ENCODE measurements at places on chromosomes 12 and 14.

DNA sequence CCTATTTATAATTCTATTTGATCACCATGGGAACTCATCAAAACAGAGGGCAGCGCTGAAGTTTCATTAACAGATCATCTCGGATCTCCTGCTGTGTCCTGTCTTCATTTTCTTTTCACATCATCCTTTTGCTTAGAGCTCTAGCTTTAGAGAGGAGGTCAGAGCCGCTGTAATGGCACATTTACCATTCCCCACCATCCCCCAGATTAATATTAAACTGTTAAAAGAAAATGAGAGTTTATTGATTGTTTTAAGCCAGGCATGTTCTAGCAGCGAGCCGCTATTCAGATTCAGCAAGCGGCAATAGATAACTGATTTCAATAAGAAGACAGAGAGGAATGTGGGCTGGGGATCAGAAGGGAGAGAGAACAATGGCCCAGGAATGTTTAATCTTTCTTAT is 308.8 kb downstream of the EGLN3 start:
- no peak for DNase-seq

GRCh38 chr12:129211862-129212630 is 358.8 kb downstream of the GLT1D1 start:
- no peak for DNase-seq

GRCh38 chr12:56028511-56029165 is 7.8 kb downstream of the IKZF4 start:
- no peak for DNase-seq

- DNase-seq = peak; percentile 68
Observed at GRCh38 chr14:80638620-80639515, 302.7 kb downstream of the CEP128 start.

GRCh38 chr14:22973217-22974032 is 8.9 kb downstream of the AJUBA start:
- no peak for DNase-seq

GRCh38 chr14:23579739-23580138 is 1.1 kb upstream of the JPH4 start:
- DNase-seq = no peak

DNA sequence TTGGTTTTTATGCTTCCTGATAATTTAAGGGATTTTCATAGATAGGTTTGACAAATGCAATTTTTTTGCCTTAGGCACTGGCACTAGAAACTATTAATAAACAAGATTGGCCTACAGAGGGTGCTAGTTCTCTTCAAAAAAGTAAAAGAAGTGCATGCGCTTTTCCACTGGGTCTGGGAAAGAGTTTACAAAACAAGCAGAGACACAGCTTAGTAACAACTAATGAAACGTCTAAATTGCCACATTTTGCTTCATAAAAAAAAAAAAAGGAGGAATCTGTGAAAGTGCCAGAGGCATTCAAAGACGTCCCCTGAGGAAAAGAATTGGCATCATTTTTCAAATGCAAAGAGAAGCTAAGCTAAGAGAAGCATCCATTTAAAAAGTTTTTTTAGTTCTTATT is 58.3 kb upstream of the EEA1 start:
- no peak for DNase-seq

- no peak for DNase-seq
Observed at GRCh38 chr12:106139422-106140171, 843 bp upstream of the NUAK1 start.

DNA sequence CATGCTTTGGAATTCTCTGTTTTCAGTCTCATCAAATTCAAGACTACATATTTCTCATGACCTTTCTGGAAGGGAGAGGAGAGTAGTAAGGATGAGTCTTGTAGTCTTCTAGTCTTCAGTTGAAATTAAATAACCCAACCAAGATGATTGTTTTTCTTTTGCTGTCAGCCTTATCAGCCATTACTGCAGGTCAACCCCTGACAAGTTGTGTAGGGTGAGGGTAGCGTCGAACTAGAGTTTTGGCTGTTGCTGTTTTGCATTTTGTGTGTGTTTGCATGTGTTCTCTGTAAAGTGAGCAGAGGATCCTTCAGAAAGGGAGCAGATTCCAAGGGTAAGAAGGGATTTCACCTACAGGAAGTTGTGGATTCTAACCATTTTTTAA is 28.4 kb downstream of the DIP2B start:
- no peak for DNase-seq

DNA sequence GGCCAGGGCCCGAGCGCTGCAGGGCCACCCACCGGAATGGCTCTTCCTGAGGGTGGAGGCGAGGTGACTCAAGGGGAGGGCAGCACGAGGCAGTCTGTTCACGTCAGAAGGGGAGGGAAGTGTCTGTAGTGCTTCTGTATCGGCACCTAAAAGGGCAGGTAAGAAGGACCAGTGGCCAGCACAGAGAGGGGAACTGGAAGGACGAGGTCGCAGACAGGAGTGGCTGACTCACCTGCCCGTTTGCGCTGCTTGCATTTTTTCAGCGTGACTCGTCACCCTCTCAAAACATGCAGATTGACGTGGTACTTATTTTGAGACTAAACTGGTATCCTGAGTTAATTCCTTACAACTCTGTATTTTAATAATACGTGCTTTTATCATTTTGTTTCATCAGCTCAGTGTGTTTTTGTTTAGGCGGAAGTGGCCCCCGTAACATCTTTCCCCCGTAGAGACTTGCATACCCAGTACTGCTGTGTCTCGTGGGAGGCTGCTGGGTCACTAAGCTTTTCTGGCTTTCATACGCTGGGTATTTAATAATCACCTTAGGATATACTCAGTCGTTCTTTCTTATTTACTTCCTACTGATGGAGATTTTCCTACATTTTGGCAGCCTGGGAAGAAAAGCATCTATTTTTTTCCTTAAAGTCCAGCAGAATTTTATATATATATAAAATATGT is 26.4 kb downstream of the SFSWAP start:
- DNase-seq = peak; percentile 42

- DNase-seq = no peak
Observed at GRCh38 chr12:6928703-6929407, 1.1 kb downstream of the ATN1 start.

GRCh38 chr12:86331012-86331411 is 74.8 kb upstream of the MGAT4C start:
- DNase-seq = no peak

- no peak for DNase-seq
Observed at GRCh38 chr14:104101651-104102281, 16.3 kb downstream of the ASPG start.

DNA sequence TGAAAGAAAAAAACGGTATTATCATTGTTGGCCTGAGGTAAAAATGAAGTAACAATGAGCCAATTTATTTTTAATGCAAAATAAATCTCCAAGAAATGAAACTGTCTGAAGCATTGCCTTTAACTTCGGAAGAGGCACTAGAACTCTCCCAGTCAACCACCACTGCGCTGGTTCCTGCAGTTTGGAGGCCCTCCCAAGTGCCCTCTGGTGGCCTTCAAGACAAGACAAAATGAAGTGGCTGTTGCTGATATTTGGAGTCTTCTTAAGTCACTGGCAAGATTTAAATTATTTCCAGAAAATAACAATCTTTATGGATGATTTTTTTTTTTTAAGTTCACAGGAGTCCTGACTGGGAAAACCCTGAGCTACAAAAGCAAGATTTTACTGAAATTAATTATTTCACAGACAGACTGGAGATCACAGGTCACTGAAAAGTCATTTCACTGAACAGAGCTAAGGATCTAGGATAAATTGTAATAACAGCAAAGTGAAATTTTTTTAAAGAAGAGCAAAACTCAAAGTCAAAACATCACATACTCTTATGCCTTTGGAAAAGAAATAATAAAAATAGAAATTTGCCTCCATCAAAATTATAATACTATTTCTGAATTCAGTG is 58.2 kb downstream of the DICER1 start:
- DNase-seq = no peak

DNA sequence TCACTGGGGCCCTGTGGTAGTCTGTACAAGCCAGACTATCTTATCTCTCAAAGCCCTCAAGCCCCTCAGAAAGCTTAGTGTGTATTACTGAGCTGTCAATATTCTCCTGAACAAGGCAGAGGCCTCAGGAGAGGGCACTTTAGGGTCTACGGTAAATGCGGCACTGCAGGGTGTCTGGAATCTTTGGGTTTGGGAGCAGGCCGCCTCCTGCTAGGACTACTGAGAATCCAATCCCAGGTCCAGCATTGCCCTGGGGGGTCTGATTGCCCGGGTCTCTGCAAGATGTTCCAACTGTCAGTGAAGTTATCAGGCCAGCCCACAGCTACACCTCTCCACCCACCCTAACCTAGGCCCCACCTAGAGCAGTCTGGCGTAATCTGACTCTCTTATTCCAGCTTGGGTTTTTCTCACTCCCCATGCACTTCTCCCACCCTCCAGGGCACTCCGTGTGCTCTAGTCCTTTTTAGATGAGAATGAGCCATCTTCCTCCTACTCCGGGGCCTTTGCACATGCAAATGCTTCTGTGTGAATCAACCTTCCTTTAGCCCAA is 4.3 kb upstream of the ZFP36L1 start:
- no peak for DNase-seq

GRCh38 chr12:41956353-41956752 is 188.3 kb downstream of the GXYLT1 start:
- no peak for DNase-seq

GRCh38 chr14:50344876-50345563 is 32.9 kb downstream of the DMAC2L start:
- no peak for DNase-seq

GRCh38 chr14:38201137-38201828 is 6.4 kb upstream of the SSTR1 start:
- no peak for DNase-seq

GRCh38 chr12:29148596-29148910 is 525 bp upstream of the FAR2 start:
- DNase-seq = no peak

- DNase-seq = no peak
Observed at GRCh38 chr14:101071493-101071906, 168.0 kb upstream of the RTL1 start.

DNA sequence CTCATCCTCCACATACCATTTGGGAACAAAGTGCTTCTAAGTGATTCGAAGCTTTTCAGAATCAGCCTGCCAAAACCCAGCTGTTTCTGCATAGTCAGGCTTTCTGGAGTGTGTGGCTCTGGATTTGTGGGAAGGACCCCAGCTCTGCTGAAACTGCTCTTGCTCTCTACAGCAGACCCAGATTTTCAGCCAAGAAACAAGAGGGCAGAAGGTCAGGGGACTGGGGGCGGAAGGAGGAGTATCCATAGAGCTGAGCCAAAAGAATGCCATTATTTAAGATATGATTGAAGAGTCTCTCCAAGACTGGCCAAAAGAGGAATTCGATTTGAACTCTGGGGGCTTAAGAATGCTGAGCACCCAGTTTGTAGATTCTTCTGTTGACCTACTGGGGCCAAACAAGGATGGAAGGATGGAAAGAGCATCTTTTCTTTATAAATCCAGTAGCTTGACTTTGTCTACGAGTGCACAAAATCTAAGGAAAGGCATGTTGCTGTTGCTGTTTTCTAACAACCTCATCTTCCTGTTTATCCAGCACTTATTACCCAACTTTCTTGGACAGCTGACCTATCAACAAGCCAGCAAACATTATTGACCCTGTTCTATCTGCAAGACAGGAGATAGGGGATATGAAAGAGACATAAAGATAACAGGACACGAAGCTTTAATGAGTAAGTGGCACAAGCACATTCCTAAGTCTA is 29.2 kb downstream of the FBLN5 start:
- DNase-seq = no peak

GRCh38 chr14:86712176-86712575 is 1182.2 kb downstream of the FLRT2 start:
- DNase-seq = no peak

DNA sequence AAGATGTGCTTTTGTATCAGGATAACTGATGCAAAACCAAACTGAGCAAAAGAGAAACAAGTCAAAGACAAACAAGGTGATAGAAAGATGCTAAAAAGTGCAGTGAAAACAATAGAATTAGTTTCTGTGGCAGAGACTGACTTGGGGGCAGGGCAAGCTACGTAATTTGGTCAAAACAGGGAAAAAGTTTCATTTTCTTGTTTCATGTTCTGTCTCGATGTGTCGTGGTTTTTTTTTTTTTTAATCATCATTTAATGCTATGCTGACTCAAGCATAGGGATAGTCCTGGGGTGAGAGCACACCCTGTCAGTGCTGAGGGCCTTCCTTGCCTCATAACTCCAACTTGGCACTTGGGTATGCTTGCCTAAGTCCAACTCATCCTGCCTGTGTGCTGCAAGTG is 144.1 kb upstream of the PTPRQ start:
- DNase-seq = no peak

GRCh38 chr14:69034612-69035262 is 55.6 kb upstream of the ACTN1 start:
- no peak for DNase-seq

DNA sequence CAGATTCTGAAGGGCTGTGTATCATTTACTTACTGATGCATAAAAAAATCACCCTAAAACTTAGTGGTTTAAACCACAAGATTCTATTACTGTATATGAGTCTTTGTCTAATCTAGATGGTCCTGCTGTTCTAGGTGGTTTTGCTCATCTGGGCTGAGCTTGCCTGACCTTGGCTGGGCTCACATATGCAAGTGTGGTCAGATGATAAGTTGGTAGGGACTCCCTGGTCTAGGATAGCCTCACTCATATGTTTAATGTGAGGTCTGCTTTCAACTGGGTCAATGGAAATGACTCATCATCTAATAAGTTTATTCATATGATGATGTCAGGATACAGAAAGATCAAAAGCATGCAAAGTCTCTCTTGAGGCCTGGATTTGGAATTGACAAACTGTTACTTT is 887.8 kb downstream of the TRHDE start:
- DNase-seq = peak; percentile 16
